ENCODE measurements at places on chromosomes 5 and 9.

DNA sequence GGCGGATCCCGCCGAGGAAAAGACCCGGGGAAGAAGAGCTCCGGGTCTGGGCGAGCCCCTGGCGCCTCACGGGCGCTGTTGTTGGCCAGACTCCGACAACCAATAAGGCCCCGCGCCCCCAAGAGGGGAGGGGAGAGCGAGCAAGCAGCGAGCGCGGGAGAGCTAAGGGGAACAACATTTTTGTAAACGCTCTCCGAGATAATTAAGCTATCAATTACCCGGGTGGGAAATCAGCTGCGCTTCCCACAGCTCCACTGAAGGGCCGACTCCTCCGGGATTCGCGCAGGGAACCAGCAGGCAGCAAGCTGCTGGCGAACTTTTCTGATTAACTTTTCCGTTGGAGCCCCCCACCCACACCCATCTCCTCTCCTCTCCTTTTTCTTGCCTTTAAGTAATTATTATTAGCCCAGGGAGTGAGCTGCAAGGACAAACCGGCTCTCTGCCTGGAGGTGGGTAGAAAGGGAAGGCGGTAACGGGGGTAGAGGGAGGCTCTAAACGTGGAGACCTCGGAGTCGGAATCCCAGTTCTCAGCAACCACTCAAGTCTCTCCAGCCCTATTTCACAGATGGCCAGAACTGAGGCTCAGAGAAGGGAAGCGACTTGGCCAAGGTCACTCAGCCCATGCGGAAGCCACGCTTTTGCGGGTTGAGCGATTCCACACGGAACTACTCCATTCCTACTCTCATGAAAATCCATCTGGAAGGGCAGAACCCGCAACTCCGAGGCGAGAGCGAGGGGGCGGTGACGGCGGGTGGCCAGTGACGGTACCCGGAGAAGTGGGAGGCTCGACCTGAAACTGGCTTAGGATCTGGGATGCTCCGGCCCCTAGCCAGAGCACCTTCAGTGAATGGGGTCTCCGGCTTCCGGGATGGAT lies 1.3 kb downstream of the ASTN2 start:
- DNase-seq = no peak

GRCh38 chr5:175772747-175773533 lies 98.4 kb upstream of the CPLX2 start:
- DNase-seq = no peak

GRCh38 chr9:112349008-112349333 lies 15.6 kb upstream of the PTBP3 start:
- no peak for DNase-seq

GRCh38 chr9:27189426-27189825 lies 80.4 kb downstream of the TEK start:
- DNase-seq = no peak

DNA sequence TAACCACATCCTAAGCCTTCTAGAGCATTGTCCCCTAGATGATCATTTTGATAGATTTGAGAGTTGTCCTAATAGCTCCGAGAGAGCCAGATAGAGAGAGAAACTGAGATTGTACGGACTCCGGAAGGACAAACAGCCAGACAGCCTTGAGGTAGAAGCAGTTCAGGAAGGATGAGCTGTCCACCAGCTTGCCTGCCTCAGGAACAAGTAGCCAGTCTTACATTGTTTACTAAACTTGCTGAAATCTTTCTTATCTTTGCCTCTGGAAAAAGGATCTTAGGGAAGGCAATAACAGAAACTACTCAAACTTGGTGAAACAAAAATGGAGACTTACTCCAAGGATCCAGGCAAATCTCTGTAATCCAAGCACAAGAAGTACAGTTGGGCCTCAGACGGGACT lies 39.0 kb upstream of the SAP30L start:
- DNase-seq = no peak

DNA sequence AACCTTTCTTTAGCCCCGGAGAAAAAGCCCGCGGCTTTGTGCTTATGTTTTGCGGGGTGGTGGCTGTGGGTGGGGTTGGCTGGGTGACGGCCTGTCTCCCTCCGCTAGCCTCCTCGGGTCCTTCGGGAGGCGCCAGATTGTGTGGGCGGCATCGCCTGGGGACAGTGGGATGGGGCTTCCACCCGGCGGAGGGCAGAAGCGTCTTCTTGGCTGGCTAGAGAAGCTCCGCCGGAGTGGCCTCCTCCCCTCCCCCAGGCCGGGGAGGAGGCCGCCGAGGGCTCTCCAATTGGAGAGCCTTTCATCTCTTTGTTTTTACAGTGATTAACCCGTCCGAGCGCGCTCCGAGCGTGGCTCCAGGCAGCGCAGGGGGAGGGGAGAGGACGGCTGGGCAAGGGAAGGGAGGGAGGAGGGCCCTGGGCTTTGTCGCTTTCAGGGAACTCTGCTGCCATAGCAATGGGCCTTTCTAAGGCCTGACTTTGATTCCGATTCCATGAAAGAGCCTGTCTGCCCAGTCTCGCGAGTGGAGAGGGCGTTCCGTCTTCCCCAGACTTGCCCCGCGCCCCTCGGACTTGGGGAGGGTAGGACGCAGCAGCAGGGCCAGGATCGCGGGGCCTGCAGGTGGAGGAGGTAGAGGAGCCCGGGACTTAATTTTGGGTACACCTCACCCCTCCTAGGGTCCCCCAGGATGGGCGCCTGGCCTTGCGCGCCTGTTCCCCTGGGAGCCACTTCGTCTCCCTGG lies 36.7 kb upstream of the TIFAB start:
- peak; percentile 35 for DNase-seq

DNA sequence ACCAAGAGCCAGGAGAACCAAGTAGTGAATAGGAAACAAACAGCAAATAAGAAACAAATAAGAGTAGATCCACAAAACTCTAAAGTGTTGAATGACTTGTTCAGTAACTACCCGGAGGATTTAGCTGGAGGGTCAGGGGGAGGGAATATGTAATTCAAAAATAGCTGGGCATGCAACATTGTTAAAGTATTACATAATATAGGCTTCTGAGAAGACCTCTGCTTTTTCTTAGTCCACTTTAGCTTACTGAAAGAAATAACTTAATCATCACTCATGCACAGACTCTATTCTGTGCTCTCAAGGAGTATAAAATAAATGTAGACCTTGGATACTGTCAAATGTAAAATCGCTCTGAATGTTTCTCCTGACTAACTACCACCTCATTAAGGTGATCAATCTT lies 183.2 kb upstream of the POU5F2 start:
- DNase-seq = no peak

DNA sequence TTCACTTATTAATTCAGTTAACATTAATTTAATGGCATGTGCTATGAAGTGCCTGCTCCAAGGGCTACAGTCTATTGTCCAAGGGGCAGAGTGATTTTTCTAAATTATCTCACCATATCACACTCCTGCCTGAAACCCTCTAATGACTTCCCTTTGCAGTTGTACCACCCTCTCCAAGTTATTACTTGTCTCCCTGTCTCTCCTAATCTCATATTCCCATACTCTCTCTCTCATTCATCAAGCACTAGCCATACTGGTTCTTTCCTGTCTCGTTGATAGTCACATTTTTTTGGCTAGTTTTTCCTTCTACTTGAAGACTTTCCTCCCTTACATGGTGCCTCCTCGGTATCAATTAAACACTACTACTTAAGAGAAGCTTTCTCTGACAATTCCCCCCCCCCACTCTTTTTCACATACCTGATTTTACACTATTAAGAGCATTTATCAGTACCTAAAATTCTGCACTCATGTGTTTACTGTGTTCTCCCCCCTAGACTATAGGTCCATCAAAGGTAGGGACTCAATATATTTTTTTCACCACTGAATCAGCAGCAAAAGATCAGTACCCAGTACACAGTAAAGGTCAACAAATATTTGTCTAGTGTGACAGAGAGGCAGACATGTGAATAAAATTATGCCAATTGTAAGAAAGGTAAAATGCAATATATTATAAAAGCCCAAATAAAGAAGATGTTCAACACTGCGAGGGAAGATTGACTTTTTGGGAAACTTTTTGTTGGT lies 19.0 kb downstream of the RICTOR start:
- DNase-seq = no peak

DNA sequence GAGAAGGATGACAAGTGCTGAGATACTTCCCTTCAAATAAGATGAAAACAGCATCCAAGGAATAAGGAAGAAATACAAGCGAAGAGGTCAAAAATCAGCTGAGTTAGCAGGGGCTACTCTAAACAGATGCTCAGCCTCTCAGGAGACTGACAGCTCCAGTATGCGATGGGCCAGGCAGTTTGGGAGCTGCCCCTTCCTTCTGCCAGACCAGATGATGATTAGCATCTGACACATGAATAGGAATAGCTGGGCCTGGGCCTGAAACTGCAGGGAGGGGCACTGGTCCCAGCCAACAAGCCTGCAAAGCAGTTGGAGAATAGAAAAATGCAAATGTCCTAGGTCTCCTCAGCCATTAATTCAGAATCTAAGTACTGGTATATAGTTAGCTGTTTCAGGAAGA lies 13.1 kb upstream of the MAP3K1 start:
- DNase-seq = no peak

DNA sequence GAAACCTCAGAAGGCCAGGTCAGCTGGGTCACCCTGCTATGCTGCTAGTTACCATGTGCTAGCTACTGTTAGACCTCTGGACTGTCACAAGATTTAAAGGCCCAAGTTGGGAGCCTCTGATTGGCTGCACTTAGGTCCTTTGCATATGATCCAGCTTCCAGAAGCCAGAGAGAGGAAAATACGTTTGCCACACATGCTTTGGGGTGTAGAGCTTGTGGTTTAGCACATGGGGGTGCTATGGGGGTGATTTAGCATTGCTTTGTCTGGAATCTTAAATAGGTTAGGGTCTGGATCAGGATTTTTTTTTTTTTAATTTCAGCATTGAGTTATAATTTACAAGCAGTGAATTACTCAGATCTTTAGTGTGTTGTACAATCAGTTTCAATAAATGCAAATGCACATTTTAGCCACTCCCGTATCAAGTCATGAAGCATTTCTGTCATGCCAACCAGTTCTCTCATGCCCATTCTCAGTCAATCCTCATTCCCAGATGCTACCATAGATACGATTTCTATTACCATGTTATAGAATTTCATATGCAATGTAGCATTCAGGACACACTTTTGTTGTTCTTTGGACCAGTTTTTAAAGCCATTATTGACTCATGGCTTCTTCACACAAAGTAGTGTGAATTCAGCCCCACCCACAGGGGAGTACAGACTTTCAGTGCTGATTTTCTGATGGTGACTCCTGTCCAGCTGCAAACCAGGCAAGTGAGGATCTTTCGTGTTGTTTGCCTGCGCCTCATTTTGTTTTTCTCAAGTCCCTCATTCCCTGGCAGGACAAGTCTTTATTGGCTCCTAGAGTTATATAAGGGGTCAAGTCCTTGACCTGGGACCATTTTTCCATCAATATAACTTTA lies 250.4 kb downstream of the LRRC70 start:
- DNase-seq = no peak

- DNase-seq = no peak
Measured at GRCh38 chr9:79477241-79477840, 94.4 kb upstream of the TLE4 start.

GRCh38 chr5:110549301-110549700 lies 177.2 kb downstream of the TMEM232 start:
- no peak for DNase-seq

DNA sequence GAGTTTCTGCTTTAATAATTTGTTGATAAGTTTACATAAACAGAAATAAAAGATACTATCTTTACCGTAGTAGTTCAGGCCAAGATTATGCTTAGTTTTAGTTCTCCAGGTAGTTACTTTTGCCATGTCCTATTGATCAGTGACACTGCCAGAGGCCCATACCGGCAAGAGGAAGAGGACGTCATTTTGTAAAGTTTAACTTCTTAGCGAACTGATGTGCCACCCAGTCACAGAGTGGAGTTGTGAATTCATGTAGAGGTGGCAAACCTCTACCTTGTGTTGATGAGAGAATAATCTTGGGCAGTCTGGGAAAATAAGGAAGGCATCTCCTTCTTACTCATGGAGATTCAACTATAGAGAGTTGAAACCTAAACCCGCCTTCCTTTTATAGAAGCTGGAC lies 21.8 kb downstream of the RGMB start:
- DNase-seq = no peak

DNA sequence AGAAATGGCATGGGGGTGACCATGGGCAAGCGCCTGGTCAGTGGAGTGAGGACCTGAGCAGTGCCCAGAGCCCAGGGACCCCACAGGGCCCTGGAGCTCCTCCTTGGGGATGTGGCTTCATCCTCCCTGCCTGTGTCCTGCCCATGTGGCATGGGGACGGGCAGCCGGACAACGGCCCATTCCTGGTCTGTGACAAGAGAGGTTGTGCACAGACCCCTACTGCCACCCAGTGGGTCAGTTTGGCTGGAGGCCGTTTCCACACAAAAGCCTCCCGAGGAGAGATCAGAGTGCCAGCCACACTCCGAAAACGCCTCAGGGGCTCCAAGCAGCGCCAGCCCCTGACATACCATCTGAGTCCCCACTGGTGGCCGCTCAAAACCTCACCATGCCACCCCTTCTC lies 19.8 kb downstream of the SLC6A18 start:
- no peak for DNase-seq

DNA sequence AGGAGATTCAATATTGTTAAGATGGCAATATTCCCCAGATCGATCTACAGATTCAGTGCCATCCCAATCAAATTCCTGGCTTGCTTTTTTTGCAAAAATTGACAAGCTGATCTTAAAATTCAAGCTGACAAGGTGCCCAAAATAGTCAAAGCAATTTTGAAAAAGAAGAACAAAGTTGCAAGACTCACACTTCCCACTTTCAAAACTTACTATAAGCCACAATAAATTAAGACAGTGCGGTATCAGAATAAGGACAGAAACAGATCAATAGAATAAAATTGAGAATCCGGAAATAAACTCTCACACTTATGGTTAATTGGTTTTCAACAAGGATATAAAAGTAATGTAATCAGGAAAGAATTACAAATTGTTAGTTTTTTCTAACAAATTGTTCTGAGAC lies 97.1 kb downstream of the NRG2 start:
- no peak for DNase-seq

DNA sequence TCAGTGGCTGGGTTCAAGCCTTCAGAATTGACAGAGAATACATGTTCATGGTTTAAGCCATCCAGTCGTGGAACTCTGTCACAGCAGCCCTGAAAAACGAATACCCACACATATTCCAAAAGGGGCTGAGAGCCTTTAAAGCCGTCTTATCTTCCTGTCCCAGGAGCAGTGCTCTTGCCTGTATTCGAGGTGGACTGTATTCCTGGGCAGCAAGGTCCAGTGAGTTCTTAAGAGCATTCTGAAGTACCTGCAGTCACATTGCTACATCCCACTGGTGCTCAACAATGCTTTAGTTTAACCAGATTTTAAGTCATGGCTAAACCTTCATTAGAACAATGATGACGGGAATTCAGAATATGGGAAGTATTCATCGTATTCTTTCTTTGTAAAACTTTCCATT lies 380.7 kb upstream of the KLF4 start:
- DNase-seq = no peak

DNA sequence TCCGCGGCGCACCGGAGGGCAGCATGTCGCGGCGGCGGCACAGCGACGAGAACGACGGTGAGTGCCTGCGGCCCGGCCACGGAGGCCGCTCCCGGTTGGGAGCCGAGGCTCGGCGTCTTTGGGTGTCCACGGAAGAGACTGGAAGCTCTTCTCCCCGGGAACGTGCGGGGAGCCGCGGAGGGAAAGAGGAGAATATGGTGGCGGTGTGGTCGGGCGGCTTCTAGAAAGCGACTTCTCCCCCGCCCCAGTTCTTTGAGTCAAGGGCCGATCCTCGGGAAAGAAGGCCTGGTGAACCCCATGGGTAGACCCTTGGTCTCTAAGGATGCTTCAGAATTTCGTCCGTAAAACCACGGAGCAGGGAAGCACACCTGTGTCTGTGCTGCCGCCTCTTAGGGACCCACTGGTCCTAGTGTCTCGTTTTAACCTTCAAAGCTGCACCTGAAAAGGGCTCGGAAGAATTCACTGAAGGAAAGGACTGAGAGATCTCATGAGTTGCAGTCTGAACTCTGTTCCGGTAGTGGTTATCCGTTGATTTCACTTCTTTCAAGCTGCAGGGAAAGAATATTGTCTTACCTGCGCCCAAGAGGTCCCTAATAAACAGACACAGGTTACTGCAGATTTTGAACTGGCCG lies 354 bp downstream of the NCBP1 start:
- no peak for DNase-seq
